ENCODE measurements at places on chromosomes 13 and 19.

- no peak for DNase-seq
These were observed 4.7 kb downstream of the STXBP2 start for GRCh38 chr19:7641290-7642276.

DNA sequence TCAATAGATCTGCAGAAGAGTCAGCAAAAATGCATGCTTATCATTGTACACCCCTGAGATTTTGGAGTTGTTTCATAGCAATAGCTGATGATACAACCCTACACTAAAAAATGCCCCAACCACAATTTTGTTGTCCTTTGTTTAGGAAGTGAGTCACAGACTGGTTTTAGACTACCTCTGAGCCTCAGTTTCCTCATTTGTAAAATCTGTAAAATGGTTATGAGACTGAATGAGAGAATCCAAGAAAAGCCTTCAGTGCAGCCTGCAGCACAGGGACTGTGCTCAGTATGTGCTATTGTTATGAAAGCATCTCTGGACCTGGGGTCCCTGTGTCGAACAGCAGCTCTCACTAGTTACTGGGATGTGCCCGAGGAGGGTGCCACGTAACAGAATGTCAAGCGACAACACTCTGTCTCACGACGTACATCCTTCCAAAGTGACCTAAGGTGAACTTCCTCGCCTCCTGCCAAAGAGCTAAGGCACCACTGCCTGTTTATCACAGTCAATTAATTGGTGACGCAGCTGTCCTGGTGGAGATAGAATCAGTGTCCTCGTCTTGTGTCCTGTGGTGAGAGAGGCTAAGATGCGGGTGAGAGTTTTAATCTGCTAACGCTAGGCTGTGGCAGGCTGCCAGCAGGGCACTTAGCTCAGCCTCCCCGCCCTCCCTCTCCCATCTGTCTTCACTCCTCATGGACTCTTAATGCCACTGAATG is 18.1 kb downstream of the DHRS12 start:
- DNase-seq: peak; percentile 51

GRCh38 chr13:50451609-50452008 is 391.9 kb downstream of the DLEU7 start:
- DNase-seq: no peak

GRCh38 chr19:19279853-19280252 is 6.8 kb upstream of the TM6SF2 start:
- DNase-seq: no peak

DNA sequence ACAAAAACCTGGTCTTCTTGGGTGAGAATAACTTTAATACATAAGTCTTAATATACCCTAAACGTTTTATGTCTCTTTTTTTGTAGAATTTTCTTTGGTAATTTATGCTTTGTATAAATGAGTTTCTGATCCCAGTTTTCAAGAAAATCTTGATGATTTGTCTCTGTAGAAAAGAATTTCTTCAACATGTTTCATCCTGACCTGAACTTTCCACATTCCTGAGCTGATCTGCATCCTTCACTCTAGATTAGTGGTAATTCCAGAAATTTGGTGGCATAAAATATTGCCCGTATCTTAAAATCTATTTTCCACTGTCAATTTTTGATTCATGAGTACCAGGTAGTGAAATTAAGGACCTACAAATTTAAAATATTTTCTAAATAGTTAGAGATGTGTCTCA is 16.3 kb downstream of the ZNF714 start:
- DNase-seq: no peak

DNA sequence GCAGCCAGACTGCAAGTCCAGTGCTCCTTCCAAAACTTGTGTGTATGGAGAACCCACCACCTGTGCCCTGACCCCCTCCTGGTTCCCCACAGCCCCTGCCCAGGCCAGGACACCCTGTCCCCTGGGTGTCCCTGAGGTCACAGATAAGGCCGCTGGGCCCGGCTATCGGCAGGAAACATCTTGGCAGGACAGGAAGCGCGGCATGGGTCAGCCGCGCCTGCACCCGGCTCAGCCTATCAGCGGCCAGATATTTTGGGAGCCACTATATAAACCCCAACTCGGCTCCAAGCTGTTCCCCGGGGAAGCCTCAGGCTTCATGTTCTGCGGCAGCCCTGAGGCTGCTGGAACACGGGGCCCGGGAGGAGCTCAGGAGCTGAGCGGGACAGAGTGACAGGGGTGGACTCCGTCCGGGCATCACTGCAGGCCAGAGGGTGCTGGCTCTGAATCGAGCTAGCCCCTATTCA is 60.8 kb downstream of the AP1M1 start:
- peak; percentile 97 for DNase-seq

DNA sequence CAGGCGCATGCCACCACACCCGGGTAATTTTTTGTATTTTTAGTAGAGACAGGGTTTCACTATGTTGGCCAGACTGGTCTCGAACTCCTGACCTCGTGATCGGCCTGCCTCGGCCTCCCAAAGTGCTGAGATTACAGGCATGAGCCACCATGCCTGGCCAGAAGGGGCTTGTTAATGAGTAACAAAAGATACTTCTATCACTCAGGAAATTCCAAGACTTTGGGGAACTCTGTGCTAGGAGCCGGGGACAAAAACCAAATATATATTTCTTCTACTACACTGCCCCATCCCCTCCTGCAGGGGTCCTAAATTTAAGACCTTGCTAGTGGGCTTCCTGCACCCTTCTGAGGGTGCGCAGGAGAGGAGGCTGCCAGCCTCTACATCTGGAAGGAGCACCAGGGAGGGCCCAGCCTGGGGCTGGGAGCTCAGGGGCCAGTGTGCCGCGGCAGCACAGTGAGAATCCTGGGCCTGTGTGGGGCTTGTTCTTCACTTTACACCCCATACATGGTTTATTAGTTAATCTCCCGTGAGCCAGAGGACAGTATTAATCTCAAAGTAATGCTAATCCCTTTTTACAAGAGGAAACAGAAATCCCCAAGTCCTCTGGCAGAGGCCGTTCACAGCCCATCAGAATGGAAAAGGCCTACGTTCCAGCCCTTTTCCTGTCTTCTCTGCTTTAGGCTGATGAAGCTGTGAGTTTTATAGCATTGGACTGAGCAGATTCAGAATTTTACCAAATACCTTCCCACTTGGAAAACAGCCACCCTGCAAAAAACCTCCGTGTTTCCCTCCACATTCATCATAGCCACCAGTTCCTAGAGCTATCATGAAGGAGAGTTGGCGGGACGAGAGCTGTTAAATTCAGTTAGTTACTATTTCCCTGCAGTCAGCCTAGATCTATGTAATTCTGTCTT is 44.4 kb upstream of the NPAS1 start:
- DNase-seq: no peak

DNA sequence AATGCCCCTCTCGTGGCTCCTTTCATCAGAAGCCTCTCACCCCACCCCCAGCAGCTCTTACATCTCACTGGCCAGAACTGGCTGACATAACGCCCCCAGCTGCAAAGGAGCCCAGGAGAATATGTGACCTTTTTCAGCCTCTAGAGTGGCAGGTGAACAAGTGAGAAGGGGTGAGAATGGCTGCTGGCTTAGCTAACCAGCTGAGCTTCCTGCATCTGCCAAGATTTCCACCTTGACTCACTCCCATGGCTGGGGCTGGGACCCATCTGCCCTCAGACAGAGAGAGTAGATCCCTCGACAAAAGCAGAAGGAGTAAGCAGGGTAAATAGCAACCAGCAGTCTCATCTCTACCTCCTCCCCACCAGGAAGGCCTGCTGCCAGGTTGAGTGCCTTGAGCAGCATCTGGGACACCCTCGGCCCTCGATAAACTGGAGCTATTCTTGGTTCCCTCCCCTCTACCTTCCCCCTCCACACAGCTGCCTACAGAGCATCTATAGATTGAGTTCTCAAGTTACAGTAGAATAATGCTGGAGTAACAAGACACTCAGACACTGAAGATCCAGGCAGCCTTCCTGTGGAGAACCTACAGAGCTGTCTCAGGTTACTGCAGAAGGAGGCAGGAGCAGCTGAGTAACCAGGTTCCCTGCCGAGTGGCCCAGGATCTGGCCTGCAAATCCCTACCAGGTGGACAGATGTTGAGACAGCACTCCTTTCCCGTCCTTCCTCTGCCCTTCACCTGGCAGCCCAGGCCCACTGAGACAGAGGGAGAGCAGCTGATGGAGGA is 15.5 kb downstream of the KASH5 start:
- no peak for DNase-seq

GRCh38 chr13:99481366-99481765 is 19.9 kb upstream of the TM9SF2 start:
- DNase-seq: no peak

DNA sequence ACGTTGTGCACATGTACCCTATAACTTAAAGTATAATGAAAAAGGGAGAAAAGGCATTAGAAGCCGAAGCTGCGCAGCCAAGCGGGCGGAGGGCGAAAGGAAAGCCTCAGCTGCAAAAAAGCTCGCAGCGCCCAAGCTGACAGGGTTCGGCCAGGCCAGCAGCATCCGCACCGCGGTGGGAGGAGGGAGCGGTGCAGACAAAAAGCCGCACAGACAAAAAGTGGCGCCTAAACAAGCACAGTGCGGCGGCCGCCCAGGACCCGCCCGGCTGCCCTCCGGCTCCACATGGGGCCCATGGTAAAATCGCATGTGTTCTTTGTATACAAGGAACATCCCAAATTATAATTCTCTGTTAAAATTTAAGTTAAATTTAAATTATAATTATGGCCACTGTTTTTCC is 42.4 kb downstream of the PSG3 start:
- no peak for DNase-seq

GRCh38 chr13:101204270-101205020 is 211.9 kb downstream of the NALCN start:
- no peak for DNase-seq

DNA sequence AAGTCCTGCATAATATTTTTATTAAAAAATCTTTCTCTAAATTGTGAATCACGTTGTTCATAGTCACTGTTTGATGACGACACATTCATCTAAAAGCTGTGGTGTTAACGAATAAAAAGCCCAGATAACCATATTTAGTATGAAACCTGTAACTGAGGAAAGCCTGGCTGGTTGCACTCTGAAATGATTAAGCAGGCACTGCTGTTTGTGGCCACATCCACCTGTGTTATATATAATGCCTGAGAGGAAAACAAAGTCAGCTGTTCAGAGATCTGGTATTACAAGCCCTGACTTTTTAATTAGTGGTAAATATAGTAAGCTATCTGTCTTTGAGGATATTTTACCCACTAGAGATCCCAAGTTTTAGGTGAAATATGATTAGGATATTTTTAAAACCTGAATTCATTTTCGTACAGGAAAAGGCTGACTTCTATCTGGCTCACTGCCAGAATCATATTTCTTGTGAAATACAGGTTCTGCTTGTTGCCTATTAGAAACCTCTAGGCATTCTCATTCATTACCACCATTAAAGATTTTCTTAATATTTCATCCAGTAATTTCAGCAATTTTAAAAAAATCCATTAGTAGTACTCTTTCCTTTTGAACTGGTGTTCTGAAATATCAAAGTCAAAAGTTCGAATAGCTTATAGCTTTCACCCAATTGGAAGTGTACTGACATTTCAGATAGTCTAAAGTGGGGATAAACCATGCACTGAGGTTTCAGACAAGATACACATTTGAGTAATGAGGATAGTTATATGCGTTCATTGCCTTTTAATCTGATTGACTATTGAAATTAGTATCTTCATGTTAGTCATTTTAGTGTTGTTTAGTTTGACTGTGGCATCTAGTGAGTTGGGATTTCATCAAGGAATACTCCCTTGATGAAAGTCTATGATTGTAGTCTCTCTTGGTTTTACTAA is 79.7 kb downstream of the LMO7 start:
- no peak for DNase-seq

GRCh38 chr13:39941236-39941635 is 285.8 kb downstream of the COG6 start:
- DNase-seq: no peak

- DNase-seq: no peak
These were observed 1793.8 kb upstream of the PCDH20 start for GRCh38 chr13:63209330-63210017.

GRCh38 chr13:46489586-46490023 is 63.4 kb upstream of the LRCH1 start:
- DNase-seq: no peak

GRCh38 chr19:4519172-4519496 is 848 bp upstream of the PLIN4 start:
- no peak for DNase-seq

GRCh38 chr19:42928896-42929295 is 8.1 kb downstream of the PSG7 start:
- no peak for DNase-seq

- DNase-seq: no peak
These were observed 31.5 kb downstream of the KLF5 start for GRCh38 chr13:73090116-73090822.
